ENCODE measurements at places on chromosomes 11 and 22.

DNA sequence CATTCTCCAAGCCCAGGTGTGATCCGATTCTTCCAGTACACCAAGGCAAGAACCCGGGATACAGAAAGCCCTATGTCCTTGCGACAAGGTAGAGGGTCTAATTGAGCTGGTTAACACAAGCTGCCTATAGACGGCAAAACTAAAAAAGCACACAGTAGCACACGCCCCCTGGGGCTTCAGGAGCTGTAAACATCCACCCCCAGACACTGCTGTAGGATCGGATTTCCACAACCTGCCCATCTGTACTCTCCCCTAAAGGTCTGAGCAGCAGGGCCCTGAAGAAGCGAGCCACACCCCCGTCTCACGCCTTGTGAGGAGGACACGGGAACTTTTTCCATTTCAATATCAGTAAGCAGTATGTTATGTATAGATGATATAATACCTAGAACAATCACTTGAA, 624.7 kb downstream of the BUD13 start:
- peak; percentile 35 for DNase-seq

- DNase-seq, result no peak
Observed at GRCh38 chr11:106105986-106106385, 28.5 kb downstream of the AASDHPPT start.

DNA sequence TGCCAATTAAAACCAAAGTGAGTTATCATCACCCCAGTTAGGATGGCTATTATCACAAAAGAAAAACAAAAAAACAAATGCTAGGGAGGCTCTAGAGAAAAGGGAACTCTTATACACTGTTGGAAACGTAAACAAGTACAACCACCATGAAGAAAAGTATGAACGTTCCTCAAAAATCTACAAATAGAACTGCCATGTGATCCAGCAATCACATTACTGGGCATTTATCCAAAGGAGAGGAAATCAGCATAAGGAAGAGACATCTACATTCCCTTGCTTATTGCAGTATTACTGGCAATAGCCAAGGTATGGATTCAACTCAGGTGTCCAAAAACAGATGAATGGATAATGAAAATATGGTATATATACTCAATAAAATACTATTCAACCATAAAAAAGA, 1145.1 kb downstream of the LRRC4C start:
- DNase-seq, result no peak

GRCh38 chr11:10824888-10825287, 16.2 kb upstream of the EIF4G2 start:
- no peak for DNase-seq

DNA sequence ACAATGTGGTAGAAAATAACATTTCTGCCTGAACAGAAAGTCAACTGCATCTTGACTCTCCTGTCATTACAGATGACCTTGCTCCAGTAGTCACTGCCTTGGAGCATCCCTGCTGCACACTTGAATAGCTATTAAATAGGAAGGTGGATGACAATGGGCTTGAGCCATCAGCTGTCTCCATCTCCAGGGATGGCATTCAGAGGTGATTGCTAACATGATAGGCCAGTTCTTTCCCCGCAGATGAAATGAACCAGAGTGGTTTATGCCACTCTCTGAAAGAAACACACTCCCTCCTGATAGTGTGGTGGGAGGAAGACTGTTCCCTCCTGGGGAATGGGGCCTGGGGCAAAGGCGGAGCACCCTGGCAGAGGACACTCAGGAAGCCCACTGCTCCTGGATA, 57.1 kb upstream of the OLFML1 start:
- DNase-seq, result no peak

- no peak for DNase-seq
Observed at GRCh38 chr22:47618180-47619010, 855.9 kb downstream of the TBC1D22A start.

DNA sequence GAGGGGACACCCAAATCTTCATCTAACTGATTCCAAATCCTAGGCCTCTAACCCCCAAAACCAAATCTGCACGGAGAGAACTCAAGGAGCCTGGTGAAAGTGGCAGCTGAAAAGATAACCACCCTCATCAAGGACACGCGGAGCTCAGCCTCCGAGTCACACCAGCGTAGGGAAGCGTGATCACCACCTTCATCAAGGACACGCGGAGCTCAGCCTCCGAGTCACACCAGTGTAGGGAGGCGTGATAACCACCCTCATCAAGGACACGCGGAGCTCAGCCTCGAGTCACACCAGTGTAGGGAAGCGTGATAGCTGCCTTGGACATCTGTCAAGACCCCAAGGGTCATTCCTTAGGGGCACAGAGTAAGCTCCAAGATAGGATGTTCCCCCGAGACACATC, 29.3 kb upstream of the SYT8 start:
- no peak for DNase-seq

DNA sequence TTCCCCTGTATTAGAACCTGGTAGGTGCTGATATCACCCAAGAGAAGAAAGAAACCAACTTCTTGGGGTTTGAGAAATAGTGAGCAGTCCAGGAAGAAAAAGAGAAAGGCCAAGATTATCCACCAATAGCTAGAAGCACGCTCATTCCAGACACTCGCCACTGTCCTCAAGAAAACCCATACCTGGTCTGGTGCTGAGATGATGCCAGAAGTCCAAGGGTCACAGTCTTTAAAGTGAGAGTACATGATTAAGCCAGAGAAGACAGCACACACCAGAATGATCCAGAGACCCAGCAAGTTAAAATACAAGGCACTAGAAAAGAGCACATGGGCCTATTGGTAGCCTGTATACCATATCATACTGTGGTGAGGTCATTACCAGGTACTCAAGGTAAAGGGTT, 23.6 kb downstream of the SLC5A12 start:
- DNase-seq, result no peak

GRCh38 chr11:128632141-128632791, 44.9 kb upstream of the ETS1 start:
- peak; percentile 44 for DNase-seq

- no peak for DNase-seq
Observed at GRCh38 chr11:86874304-86875056, 74.1 kb downstream of the PRSS23 start.

- DNase-seq, result no peak
Observed at GRCh38 chr22:42473484-42474193, 41.4 kb upstream of the NFAM1 start.

All from NT2/D1 (cell line).